Activated T-cell treated with anti-CD3 and anti-CD28 coated beads, Interleukin-2, amount 50 U/mL, for 72 hours (primary cell): ENCODE measurements at places on chromosomes 6 and 20.

GRCh38 chr6:121998631-121999030 lies 400.8 kb upstream of the HSF2 start:
- DNase-seq, result no peak

- no peak for DNase-seq
Observed at GRCh38 chr6:55674672-55675071, 95.7 kb upstream of the HMGCLL1 start.

GRCh38 chr6:17156112-17156921 lies 54.5 kb downstream of the STMND1 start:
- peak; percentile 64 for DNase-seq

DNA sequence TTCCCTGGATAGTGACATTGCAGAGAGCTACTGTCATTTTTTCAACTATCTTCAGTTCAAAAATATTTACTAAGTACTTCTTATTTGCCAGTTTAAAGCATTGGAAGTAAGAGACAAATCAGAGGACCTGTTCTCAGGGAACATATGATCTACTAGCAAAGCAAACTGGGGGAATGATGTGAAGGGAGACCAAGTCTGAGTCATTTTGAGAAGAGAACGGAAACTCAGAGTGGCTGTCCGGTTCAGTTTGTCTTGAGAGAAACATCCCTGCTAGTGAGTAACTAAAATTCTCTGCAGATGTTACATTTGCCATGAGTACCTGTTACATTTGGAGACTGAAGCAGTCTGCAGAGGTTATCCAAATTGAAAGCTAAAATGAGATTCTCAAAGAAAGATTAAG lies 118.3 kb downstream of the KCNQ5 start:
- DNase-seq, result peak; percentile 4

- no peak for DNase-seq
Observed at GRCh38 chr6:23316931-23317330, 747.6 kb downstream of the HDGFL1 start.

GRCh38 chr6:142746524-142746923 lies 198.5 kb downstream of the HIVEP2 start:
- DNase-seq, result peak; percentile 20

DNA sequence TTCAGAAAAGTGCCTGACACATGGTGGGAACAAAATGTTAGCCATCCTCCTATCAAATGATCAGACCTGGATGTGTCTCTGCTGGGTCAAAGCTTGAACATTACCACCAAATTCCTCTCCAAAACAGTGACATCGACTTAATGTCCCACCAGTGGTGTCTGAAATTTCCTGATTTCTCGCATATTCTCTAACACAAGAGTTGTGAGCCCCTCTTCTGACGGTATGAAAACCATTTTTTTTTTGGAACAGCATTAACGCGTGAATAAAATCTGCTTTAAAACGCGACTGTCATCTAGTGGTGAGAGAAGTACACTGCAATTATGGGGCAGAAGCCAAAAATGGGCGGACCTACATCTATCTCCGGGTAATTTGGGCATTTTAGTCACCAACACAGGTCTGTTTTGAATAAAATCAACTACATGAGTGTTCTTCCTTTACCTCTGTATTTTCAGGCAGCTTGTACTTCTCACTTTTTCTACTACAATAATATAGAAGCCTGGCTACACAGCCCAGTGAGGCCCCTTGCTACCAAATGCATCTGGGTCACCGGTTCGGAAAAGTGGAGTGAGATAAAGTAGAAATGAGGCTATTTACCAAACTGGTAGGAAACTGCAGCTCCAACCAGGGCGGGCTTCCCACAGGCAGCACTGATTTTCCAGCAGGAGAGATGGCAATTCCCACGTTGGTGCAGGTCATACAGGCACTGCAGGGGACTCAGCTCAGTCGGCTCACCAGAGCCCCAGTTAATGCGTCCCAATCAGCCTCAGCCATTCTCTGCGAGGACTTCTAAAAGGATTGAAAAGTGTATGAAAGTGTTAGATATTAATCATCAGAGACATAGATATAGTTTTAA lies 27.4 kb downstream of the MGME1 start:
- DNase-seq, result peak; percentile 58

DNA sequence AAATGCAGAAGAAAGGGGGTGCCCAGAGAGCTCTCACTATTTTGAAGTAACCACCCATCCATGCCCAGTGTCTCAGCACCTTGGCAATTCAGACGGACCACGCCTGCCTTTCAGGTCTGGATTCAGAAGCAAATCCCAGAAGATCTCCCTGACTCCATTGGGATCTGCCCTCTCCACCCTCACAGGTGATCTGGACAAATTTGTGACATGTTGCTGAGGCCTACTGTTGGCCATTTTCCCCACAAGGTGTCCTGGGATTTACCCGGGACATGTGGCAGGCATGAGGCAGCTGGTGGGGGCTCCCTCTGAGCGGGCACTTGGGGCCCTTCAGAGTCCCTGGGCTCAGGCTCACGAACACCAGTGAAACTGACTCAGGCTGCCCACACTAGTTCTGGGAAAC lies 51.9 kb upstream of the IYD start:
- no peak for DNase-seq

DNA sequence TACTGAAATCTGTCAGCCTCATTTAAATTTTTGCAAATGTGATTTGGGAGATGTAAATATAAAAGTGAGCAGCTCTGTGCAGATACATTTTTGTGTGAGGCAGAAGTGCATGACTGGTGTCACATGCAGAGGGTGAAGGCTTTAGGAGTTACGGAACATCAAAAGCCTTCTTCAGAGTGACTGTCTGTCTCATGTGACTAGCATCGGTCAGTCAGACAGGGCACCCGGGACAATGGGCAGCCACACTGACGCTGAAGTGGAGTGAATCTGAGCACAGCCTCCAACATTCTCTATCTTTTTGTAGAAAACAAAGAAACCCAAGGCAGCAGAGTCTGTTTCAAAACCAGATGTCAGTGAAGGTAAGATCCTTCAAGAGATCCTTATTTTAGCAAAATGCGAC lies 7.9 kb upstream of the FAM209A start:
- DNase-seq, result no peak

DNA sequence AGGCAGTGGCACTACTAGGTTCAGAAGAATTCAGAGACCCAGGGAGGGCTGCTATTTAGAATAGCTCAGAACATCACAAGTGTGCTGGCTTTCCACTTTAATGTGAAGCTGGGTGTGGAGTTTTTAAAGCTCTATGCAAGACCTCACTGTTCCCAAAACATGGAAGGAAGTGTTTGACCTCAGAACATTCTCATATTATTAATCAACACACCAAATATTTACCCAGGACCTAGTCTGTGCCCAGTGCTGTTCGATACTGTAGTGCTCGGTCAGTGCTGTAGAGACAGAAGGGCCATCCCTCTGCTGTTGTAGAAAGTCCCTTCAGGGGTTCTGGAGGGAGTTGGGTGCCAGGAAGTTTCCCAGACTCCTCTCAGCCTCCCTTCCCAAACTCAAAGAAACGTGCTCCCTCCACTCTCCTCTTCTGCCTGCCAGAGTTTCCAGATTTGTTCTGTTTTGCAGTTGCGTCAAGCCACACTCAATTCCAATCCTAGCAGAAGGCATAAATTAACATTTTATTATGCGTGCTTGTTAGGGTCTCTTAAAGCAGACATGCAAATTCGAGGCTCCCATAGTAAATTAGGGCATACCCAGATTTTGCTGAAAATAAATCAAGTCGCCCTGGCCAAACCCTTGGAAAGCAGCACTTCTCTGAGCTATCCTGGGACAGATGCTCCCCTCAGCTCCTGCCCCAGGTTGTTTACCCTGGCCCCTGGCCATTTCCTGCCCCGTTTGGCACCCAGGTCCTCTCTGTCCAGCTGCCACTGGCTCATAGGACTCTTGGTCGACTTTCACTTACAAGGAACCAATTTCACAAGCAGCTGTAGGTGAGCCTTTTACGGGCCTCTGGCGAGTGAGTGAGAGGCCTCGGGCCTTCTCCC lies 248.6 kb downstream of the HIVEP2 start:
- DNase-seq, result no peak

GRCh38 chr6:52908526-52908925 lies 972 bp downstream of the GSTA3 start:
- no peak for DNase-seq

DNA sequence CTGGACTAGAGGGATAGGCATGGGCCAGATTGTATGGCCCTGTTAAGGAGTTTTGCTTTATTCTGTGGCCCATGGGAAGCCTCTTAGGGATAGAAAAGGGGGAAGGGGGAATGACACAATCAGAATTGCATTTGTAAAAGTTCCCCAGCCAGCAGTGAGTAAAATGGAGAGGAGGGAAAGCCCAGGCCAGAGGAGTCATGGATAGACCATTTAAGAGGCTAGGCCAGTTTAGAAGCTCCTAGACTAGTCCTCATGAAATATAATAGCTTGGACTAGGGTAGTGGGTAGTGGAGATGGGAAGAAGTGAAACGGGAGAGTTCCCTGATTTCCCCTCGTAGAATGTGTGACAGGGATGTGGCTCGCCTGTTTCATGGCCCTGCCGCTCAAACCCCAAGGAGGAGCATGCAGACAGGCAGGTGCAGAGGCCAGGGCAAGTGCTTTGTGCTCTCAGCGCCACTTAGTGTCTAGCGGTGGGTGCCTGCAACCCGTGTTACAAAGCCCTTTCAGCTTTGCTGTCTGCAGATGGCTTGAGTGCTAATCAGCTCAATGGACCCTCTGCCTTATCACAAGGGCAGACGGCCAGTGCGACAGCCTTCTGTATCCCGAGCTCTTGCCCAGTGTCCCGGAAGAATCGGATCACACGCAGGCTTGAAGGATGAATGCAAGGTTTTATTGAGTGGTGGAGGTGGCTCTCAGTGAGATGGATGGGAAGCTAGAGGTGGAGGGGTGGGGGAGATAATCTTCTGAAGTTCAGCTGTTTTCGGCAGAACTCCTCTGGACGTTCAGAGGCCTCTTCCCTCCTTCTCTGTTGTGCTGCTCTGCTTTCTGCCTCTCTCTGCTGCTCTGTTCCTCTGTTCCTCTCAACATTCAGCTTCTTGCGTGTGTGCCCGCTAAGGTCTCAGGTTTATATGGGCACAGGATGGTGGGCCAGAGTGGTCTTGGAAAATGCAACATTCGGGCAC lies 141.1 kb downstream of the CEP57L1 start:
- peak; percentile 9 for DNase-seq

- no peak for DNase-seq
Observed at GRCh38 chr6:41379306-41379705, 43.9 kb downstream of the NCR2 start.

DNA sequence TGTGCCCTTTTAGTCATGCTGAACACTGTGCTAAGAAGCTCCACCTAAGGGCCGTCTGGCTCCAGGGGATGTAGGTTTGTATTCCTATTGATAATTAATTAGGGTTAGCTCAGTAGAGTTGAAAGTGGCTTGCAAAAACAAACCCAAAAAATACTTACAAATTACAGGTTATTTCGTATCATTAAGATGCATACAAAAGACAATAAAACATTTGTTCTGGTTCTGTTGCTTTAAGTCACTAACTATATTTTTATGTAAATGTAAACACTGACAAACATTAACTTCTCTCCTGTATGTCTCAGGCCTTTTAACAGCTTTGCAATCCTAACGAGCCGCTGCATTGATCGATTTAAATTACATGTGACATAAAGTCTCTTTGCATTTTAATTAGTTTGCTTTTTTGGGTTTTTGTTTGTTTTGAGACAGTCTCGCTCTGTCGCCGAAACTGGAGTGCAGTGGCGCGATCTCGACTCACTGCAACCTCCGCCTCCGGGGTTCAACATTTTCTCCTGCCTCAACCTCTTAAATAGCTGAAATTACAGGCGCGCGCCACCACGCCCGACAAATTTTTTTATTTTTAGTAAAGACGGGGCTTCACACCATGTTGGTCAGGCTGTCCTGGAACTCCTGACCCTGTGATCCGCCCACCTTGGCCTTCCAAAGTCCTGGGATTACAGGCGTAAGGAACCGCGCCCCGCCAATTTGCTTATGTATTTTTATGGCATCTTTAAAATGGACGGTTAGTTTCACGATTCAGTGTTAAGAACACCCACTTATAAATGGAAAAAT lies 110.9 kb downstream of the HFE start:
- DNase-seq, result peak; percentile 69

DNA sequence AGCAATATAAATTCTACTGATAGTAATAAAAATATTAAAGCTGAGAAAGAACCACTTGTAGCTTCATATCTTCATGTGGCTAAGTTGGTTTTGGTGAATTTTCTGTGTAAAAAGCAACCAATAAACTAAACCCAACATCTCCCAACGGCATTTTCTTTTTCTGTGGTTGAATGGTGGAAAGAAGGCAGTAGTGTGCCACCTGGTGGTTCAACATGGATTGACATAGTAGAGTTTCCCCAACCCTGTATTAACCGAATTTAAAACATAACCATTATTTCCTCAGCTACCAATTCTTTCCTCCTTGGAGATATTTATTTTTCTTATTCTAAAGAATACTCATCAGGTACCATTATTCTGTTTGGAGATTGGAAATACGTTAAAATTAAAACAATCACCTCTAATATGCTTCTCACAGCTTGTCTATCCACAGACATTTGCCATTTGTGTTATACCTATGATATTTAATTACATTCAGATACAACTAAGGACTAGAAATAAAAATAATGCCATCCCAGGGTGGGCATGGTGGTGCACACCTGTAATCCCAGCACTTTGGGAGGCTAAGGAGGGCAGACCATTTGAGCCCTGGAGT lies 117.1 kb upstream of the EEF1E1 start:
- DNase-seq, result peak; percentile 32

- no peak for DNase-seq
Observed at GRCh38 chr6:8865451-8865850, 430.1 kb upstream of the SLC35B3 start.

GRCh38 chr6:125807293-125807692 lies 16.5 kb downstream of the NCOA7 start:
- DNase-seq, result peak; percentile 34

DNA sequence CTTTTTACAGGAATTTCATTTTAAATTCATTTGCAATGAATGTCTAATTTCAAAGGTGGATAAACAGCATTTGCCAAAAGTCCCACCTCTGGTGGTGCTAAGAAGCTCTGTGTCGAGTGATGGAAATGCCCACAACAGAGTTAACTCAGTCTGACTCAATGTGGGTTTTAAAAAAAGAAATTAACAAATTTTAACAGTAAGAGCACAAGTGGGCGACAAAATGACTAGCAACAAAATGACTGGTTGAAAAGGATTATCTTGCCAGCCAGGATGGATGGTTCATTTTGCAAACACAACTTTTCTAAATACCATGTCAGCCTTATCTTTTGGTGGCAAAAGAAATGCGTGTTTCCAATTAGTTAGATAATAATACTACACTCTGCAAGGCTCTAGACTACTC lies 14.3 kb upstream of the TAGAP start:
- peak; percentile 53 for DNase-seq

- no peak for DNase-seq
Observed at GRCh38 chr20:42138729-42139128, 520.6 kb upstream of the CHD6 start.

- DNase-seq, result no peak
Observed at GRCh38 chr20:62236766-62237513, 1.4 kb upstream of the OSBPL2 start.
